MCF 10A (cell line): ENCODE measurements at places on chromosomes 6 and 20.

- DNase-seq: peak; percentile 20
Measured at GRCh38 chr6:72813807-72814596, 192.1 kb downstream of the KCNQ5 start.

- peak; percentile 34 for DNase-seq
Measured at GRCh38 chr20:1377984-1378734, 14.7 kb downstream of the FKBP1A start.

GRCh38 chr6:147283460-147283859, 79.2 kb downstream of the STXBP5 start:
- DNase-seq: no peak

- DNase-seq: no peak
Measured at GRCh38 chr6:160309718-160310117, 38.5 kb upstream of the SLC22A3 start.

GRCh38 chr20:57514273-57514751, 10.6 kb downstream of the CTCFL start:
- peak; percentile 67 for DNase-seq

- DNase-seq: peak; percentile 66
Measured at GRCh38 chr6:119350202-119350951, 816 bp upstream of the MAN1A1 start.

- DNase-seq: no peak
Measured at GRCh38 chr6:7052443-7053011, 55.2 kb upstream of the RREB1 start.

DNA sequence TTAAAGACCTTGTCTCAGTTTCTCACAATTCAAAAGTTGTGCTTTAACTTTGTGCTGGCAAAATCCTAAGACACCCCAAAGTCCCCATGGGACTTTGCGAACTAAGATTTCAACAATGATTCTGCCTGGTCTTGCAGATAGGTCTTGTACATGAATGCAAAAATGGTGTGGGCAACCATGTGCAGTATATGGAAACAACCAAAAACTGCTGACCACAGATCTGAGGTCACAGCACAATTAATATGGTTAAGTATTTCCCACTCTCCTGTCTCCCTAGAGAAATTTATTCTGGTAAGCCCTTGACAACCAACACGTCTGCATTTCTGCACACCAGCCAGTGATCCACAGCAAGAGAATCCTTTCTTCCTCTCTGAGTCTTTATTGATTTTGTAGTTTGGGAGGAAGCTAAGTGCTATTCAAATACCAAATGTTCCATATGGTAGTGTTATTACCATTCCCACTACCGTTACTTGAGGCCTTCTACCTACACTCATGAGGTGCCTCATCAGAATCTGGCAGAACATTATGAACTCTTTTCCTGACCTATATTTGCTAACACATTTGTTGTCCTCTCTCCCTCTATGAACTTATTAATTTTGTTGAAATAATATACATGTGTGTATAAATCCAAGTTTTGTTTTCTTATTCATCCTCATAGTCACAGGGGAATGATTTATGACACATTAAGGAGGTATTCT, 178.7 kb downstream of the ATXN1 start:
- no peak for DNase-seq

DNA sequence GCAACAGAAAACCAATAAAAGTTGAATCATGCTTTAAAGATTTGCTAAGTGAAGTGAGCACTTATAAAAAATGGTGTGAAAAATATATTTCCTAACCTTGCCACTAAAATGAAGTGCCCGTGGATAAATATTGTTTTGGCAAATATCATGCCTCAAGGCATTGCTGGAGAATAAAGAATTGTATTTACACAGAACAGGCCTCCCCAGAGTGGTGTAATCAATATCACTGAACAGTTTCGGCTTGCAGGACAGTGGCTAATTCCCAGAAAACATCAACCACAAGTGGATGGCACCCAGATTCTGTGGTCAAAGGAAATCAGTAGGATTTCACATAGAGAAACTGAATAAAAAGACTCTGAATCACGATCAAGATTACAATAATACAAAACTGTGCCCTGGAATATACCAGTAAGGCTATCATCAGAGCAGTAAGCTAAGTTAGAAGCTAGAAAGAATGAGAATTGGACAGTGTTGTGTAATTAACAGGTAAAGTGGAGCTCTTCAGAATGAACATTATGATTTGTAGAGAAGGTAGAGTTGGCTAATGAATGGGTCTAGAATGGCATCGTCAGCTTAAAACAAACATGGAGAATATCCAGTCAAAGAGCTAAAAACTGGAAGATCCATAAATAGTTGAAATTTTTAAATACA, 1026.9 kb upstream of the ADGRB3 start:
- DNase-seq: no peak

DNA sequence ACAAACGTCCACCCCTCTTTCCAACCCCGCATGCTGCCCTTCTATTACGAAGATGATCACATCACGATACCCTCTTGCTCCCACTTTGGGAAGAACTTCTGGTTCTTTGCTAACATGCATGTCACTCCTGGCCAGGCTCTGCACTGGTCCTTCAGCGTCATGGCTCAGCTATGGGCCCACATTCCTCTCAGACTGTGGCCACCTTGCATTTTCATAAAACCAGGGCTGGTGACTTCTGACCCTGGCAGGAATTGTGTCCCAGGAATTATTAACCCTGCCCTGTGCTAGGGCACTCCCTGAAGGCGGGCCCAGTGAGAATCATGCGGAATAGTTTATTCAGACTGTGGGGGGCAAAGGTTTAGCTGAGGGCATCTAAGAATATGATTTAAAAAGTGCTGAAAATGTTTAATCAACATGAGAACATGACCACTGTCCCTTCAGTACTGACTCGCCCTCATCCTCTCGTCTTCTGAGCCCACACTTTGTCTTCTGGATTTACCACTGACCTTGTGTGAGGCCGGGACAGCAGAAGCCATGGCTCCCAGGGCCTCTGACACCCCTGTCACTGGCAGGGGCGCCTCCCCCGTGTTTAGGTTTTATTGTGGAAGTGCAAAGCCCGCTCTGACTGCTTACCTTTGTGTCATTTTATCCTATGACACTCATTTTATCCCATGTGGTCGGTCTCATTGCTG, 38.1 kb upstream of the THBS2 start:
- DNase-seq: no peak

DNA sequence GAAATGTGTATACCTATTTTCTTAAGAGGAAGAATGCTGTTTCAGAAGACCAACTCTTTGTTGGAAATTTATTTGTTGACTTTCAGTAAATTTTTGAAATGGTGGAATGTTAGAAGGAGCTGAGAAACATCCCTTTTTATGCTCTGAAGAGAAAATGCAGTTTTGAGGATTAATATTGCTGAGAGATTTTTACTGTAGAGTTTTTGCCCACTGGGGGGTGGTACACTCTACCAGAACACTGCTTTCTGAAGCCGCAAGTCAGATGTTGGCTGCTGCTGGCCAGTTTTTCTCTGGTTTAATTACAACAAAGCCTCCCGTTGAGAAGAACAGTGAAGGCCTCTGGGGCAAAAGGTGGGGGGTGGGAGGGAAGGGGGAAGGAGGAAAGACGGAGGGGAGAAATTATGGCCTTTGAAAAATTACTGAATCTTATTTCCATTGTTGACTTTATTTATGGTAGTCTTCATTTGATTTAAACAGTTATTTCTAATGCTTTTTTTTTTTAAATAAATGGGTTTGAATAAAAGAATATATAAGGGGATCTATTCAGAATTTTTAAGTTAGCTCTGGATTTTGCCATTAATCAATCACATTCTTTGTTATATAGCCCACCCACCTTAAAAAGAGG, 3.0 kb downstream of the FLRT3 start:
- peak; percentile 78 for DNase-seq

DNA sequence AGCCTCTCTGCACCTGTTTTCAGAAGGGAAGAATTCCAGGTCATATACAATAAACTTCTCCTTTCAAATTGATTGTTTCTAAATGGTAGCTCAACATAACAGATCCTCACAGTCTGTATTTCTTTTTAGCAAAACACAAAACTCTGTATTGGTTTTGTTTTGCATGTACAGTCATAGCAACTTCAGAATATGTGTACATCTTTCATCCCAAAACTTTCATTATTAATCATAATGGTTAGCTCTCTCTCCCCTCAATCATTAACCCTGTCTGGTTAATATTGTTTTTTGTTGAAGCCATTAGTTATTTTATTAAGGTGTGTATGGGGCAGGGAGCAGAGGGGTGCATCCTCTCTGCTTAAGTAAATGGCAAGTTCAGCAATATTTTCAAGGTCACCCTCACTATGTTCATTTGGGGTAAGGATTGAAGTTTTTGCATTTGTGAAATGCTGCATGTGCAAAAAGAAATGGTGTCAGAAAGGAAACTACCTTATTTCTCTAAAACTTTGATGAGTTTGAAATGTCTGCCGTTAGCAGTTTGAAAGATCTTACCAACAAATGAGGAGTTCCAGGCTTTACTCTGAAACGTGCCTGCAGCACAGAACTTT, 136.8 kb upstream of the BTBD3 start:
- no peak for DNase-seq

- DNase-seq: peak; percentile 61
Measured at GRCh38 chr6:51098791-51099190, 280.1 kb downstream of the TFAP2B start.

GRCh38 chr20:25552977-25553376, 32.4 kb downstream of the NINL start:
- DNase-seq: no peak

DNA sequence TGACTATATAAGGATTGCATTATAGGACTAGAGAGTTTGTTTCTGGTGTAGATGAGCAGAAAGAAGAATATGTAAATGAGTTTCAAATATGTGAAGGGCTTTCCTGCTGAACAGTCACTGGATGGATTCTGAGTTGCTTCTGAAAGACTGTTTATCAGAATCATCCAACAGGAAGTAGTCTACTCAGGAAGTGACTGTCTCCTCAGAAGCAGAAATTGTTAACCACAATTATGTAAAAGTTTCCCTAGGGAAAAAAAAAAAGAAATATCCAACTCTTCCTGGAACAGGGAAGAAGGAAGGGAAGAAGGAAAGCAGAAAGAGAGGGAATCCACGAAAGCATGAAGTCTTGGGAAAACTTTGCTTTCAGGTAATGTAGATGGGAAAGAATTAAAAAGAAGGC, 138.9 kb downstream of the TENT5A start:
- peak; percentile 22 for DNase-seq

DNA sequence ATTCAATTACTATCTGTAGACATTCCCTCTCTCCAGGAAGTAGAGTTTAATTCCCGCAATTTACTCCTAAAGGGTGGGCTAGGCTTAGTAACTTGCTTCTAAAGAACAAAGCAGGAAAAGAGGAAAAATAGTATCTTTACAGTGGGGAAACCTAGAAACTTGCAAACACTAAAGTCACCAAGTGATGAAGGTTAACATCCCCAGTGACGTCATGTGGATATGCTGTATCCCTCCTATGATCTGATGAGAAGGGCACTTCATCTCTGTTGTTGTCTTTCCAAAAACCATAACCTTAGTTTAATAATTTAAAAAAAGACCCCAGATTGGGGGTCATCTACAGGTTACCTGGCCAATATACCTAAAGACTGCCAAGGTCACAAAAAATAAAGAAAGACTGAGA, 17.3 kb downstream of the SLC22A16 start:
- DNase-seq: no peak

DNA sequence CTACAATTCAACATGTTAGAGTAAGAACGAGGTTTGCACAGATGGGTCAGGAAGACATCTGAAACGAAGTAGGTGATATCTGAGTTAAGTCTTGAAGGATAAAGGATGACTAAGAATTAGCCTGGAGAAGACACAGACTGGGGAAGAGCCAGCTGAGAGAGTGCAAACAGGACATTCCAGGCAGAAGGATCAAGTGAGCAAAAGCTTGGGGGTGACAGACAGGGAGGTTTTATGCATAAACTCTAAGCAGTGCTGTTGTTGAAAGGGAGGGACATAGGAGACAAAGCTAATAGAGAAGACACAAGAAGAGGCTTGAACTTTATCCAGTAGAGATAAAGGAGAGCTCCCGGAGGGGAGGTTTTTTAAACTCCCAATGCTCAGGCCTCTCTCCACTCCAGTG, 15.0 kb upstream of the ETV7 start:
- no peak for DNase-seq

DNA sequence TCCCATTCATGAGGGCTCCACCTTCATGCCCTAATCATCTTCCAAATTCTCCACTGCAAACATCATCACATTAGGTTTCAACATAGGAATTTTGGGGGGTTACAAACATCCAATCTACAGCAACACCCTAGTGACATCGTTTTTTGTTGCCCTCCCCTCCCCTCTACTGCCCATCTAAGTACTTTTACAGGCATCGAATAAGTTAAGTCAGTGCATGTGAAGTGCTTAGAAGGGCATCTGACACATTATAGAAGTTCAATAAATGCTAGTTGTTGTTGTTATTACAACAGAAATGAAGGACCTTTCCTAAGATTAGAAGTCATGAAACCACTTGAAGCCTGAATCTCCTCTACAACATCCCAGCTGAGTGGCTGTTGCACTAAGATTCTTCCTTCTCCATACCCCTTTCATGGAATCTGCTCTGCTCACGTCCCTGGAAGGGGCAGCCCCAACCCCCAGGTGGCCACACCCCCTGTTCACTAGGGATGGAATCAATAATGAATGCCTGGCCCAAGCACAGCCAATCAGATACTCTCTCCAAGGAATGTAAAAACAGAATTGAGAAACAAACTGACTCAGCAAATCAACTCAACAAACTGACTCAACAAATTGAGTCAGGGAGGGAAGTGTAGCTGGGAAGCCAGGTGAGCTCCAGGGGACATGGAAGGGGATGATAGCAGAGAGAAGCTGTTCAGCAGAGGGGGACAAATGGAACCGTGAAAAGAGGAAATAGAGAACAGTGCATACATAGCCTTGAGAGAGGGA, 3.9 kb upstream of the LRP11 start:
- peak; percentile 62 for DNase-seq

- DNase-seq: no peak
Measured at GRCh38 chr20:13552061-13552460, 86.7 kb downstream of the TASP1 start.

DNA sequence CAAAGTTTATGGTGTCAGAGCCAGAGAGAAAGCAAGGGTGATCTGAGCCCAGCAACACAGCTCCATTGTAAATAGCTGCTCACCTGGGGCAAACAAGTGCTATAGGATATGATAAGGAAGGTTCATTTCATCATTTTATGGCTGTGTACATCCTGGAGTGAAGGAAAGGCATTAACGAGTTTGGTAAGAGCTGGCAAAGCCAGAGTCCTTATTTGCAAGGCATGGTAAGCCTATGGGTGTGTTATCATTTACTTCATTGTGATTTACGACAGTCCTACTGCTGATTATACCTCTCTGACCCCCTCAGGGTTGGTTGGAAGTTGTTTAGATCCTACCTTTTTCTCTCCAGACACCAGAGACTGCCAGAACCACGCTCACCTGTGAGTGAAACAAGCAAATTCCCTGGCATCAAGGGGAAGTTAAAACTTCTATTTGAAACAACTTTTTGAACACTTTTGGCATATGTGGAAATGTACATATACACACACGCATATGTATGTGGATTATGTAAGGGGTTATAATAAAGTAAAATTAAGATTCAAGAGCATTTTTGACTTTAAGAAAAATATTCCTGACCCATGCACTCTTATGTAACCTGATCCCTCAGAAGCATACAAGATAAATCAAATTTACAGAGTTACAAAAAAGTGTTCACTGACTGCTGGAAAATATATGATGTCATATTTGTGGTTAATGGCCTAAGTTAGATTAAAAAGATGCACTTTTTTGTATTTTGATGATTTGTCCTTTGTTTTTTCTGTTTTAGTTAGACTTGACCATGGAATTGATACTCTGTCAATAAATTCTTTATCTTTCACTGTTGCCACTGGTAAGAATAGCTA, 40.4 kb upstream of the EDN1 start:
- DNase-seq: no peak

GRCh38 chr6:4323322-4323721, 187.9 kb upstream of the ECI2 start:
- peak; percentile 24 for DNase-seq
